ENCODE measurements at places on chromosomes 12 and 14.

- no peak for DNase-seq
These were observed 1206.9 kb upstream of the SEL1L start for GRCh38 chr14:82740547-82740946.

DNA sequence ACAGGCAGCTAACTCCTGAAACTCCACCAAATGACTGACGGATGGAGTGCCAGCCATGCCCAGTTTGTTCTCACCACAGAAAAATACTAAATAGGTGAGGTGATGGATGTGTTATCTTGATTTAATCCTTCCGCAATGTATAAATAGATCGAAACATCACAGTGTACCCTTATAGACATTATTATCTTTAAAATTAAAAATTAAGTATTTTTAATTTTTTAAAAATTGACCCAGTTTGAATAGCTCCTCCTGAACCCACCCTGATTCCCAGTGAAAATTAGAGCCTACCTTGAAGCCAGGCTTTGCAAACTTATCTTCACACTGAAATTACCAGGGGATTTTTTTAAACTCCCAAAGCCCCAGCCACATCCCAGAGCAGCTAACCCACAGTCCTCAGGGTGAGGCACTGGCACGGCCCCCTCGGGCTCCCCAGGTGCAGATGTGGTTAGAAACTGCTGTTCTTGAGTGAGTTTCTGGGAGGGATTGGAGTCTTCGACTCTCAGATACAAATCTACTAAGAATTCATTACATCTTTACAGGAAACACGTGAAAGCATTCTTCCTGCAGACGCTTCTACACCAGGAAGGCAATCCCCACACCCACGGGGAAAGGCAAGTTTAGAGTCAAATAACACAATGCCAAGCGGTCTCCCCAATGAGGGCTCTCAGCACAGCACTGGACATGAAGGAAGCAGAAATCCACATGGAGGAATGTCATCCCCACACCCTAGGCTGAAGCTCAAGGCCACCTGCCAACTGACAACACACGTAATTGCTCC lies 126.4 kb downstream of the RIMBP2 start:
- DNase-seq = no peak

DNA sequence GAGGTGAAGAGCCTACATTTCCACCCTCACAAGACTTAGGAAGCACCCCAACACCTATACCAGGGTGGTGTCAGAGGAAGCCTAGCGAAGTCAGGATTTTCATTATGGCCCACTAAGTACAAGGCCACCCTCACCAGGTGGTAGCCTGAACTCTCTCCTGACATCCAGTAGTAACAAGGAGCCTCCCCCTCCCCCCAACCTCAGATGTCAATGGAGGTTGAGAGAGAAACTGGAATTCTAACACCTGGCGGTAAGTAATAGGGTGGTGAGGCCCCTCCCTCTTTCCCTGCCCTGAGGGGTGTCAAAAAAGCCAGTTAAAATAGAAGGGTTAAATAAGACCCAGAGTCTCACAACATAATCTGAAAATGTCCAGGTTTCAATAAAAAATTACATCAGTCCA lies 37.6 kb downstream of the SINHCAF start:
- DNase-seq = no peak

GRCh38 chr12:116885491-116885890 lies 4.2 kb upstream of the HRK start:
- no peak for DNase-seq
